ENCODE measurements at places on chromosomes 5 and 9.

DNA sequence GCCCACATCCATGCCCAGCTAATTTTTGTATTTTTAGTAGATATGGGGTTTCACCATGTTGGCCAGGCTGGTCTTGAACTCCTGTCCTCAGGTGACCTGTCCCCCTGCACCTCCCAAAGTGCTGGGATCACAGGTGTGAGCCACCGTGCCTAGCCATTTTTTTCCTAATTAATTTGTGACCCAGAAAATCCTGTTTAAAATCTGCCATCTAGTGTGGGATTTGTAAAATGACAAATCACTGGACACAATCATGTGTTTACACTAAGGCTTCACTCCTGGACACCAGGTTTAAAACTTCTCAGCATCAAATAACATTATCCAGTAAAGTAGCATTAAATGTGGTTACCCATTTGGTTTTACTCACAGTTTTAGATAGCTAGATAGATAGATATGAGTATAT lies 18.6 kb upstream of the KDM4C start:
- no peak for DNase-seq

- DNase-seq = no peak
Measured at GRCh38 chr9:134212809-134213507, 48.6 kb upstream of the RNU6ATAC start.

GRCh38 chr5:125970631-125971307 lies 452.4 kb upstream of the GRAMD2B start:
- DNase-seq = no peak

GRCh38 chr5:169164481-169164925 lies 136.4 kb downstream of the SLIT3 start:
- DNase-seq = no peak

GRCh38 chr5:167511276-167511675 lies 780.2 kb upstream of the WWC1 start:
- no peak for DNase-seq

GRCh38 chr9:75891277-75891741 lies 836 bp downstream of the PCSK5 start:
- peak; percentile 38 for DNase-seq

Data from stimulated activated CD4-positive, alpha-beta T cell treated with anti-CD3 and anti-CD28 coated beads, Interleukin-1b, Interleukin-23, amount 100 ng/mL, for 4 hours (primary cell).